Foreskin keratinocyte (primary cell): ENCODE measurements at places on chromosomes 3 and 15. TPM values are rescaled to one million over a fixed set of nuclear protein-coding genes. Genes with fewer than 3 reads are reported as not detected.
A peak's percentile ranks its signal among the peaks of the same experiment; 100 is the strongest.

OXTR gene
- polyA plus RNA-seq: 0.30 and 0.43 TPM in 2 replicates

DNA sequence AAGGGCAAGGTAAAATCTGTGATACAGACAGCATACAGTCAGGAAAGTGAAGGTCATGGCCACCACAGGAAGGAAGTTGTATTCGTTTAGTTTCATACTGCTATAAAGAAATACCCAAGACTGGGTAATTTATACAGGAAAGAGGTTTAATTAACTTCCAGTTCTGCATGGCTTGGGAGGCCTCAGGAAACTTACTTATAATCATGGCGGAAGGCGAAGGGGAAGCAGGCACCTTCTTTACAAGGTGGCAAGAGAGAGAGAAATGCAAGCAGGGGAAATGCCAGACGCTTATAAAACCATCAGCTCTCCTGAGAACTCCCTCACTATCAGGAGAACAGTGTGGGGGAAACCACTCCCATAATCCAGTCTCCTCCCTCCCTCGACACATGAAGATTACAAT lies 353.7 kb upstream of the SEMA6D start:
- no peak for DNase-seq

DNA sequence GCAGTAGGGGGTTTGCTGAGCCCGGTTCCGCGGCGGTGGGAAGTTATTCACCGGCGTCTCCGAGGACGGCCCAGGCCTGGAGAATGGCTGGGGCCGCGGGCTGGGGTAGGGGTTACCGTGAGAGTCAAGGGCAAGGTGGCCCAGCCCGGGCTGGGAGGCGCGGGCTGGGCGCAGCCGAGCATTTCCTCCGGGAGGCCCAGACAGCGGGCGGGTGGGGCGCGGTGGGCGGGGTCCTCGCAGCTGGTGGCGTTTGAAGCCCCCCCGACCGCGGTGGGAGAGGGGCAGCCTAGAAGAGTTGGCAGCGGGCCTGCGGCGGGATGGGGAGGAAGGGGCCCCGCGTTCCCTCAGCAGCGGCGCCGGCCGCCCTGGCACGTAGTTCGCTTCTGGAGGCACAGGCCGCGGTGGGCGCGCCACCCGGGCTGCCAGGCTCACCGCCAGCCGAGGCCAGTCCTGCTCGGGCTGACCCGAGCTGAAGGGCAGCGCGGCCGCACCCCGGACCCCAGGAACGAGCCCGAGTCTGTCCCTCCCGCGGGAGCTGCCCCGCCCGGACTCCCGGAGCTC lies 960 bp upstream of the KLF13 start:
- DNase-seq: no peak

DNA sequence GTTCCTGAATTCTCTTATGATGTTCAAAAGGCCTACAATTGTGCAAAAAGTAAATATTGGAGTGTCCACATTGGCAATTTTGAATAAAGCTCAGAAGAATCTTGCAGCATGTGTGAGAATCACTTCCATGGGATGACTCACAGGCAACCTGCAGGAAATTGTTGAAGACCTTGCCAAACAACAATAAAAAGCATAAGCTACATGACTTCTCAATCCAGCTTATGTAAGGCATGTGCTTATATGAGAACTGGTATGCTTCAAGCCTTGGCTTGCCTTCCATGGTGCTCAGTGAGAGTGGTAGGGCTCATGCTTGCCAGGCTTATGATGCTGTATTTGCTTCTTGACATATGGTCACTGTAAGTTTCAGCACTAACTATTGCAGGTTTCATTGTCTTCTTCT lies 18.4 kb upstream of the BCHE start:
- DNase-seq: peak; percentile 94

NGRN gene
- polyA plus RNA-seq: 45.4 and 51.5 TPM in 2 replicates

SRP14 gene
- 403 and 413 TPM in 2 replicates for polyA plus RNA-seq

GRCh38 chr3:124260206-124260915 lies 268.4 kb upstream of the ROPN1 start:
- peak; percentile 44 for DNase-seq

SQOR gene
- 110 and 120 TPM in 2 replicates for polyA plus RNA-seq

- peak; percentile 90 for DNase-seq
These were observed 272.4 kb downstream of the THRB start for GRCh38 chr3:24222165-24222805.

GRCh38 chr15:30885814-30886213 lies 17.9 kb upstream of the FAN1 start:
- DNase-seq: no peak

DNA sequence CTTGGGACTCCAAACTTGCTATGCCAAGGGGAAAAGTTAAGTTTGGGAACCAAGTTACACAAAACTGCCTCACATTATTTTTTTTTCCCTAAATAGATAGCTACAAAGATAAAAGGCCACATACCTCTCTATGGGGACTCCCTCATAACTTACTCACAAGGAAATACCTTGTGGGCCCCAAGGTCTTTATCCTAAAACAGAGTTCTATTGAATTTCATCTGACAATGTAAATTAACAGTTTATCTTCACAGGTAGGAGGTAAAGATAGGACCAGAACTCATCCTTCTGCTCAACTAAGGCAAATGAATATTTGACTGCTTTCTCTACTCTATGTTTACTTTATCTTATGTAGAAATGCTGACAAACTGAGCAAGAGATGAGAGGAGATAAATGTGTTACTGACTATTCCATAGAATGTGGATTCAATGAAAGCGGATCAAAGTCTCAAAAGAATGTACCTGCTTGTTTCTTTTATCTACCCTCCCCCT lies 1278.0 kb downstream of the OTOL1 start:
- DNase-seq: no peak

GRCh38 chr3:160448845-160449635 lies 546 bp downstream of the TRIM59 start:
- no peak for DNase-seq

DNA sequence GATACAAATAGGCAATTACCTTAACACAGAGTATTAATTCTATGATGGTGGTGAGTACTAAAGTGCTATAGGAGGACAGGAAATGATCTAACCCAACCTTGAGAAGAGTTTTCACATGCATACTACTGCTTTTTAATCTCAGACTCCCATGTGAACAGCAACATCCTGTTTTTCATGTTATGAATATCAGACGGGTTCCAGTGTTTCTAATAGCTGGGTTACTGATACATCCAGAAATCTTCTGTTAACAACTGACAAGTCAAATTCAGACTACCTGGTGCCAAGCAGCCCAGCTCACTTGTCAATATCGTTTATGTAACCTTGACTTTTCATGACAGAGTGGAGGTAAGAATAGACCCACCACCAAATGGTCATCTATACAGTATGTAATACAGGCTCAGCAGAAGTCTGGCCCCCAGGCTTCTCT lies 220.2 kb upstream of the COL8A1 start:
- DNase-seq: no peak

DNA sequence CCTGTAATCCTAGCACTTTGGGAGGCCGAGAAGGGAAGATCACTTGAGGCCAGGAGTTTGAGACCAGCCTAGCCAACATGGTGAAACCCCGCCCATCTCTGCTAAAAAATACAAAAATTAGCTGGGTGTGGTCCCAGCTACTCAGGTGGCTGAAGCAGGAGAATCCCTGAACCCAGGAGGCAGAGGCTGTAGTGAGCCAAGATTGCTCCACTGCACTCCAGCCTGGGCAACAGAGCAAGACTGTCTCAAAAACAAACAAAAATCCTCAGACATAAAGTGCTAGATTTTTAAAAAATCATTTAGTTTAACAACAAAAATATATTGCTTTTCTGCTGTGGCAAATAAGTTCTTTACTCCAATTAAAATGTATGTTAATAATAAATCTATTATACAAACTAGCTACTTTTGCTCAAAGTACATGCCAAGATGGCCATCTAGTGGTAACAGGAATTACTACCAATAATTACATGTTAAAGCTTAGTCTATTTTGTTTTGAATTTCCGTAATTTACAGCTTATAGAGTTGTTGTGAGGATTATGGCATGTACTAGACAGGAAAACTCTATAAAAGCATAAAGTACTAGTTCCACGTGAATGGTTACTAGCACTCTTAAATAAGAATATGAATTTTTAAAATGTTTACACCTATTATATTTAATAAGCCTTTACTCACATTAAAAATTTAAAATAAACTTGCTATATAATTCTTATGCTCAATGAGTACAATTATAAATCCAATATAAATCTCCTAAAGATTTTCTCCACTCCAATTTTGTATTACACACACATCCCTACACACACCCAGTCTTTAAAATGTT lies 39.0 kb downstream of the GABPB1 start:
- peak; percentile 23 for DNase-seq

GRCh38 chr3:149806171-149806778 lies 6.7 kb upstream of the RNF13 start:
- DNase-seq: no peak

MYZAP gene
- polyA plus RNA-seq: 1.7 and 2.0 TPM in 2 replicates

RETNLB gene
- polyA plus RNA-seq: not detected in 2 replicates

PPP2R3A gene
- 3.2 and 3.3 TPM in 2 replicates for polyA plus RNA-seq

GRCh38 chr15:91469632-91470567 lies 369.8 kb downstream of the SV2B start:
- DNase-seq: no peak

ARL14 gene
- 0.28 and 0.36 TPM in 2 replicates for polyA plus RNA-seq

DNA sequence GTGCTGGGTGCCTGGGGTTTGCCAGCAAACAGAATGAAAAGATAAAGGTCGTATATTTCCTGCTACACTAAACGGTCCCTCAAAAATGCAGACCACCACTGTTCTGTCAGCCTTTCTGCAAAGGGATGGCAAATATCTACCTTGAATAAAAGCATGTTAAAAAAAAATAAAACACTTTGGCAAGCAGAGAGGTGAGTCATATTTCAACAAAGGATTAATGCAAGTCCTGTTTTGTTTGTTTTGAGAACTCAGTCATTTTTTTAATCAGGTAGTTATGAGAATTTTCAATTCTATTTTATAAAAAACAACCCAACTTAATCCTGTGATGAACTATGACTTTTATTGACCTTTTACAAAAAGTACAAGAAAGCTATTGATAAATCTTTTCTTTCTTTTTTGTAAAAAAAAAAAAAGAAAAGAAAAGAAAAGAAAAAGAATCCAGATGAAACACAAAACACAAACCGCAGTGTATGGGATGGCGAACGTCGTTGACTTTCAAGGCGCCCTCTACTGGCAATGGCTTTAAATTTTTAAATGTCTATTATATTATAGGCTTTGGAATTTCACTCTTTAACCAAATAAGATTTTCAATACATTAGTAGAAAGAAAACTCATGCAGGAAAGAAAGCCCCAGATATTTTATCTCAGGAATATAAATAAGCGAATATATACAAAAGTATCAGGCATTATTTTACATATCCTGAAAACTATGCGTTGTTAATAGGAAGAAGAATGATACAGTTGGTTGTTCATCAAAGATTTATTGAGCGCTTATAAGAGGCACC lies 87.8 kb downstream of the NCEH1 start:
- DNase-seq: peak; percentile 76

PYGO1 gene
- 1.1 and 1.2 TPM in 2 replicates for polyA plus RNA-seq

DNA sequence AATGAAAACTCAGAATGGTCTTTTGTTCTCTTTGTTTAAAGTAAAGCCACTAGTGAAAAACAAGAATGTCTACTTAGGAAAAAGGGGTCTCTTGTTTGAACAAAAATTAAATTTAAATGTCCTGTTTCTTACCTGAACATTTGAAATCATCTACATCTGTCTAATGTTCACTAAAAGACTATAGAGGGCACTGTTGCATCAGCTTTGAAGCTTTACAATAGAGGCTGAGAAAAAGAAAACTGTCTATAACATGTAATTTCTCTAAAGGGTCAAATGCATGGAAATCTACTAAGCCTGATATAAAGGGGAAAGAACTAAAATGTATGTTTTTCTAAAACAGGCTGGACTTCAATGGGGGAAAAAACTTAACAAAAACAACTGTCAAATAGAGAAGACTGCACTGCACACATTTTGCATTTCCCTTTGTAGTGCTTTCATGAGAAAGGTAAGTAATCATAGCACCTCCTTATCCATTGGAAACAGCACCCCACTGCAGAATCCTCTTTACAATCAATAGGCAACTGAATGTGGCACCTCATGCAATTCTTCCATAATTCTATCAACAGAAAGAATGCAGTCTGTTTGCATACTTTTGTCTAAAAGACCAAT lies 26.3 kb downstream of the DPH6 start:
- DNase-seq: peak; percentile 38

GRCh38 chr3:140088513-140088912 lies 153.5 kb downstream of the CLSTN2 start:
- DNase-seq: no peak

CLDN18 gene
- polyA plus RNA-seq: not detected in 2 replicates

IGSF11 gene
- polyA plus RNA-seq: not detected in 2 replicates

ZPLD1 gene
- polyA plus RNA-seq: 0.22 and 0.29 TPM in 2 replicates

GRCh38 chr3:52443791-52444687 lies 864 bp downstream of the SEMA3G start:
- DNase-seq: no peak

- no peak for DNase-seq
These were observed 476.4 kb upstream of the KCNMB2 start for GRCh38 chr3:178059836-178060235.

DNA sequence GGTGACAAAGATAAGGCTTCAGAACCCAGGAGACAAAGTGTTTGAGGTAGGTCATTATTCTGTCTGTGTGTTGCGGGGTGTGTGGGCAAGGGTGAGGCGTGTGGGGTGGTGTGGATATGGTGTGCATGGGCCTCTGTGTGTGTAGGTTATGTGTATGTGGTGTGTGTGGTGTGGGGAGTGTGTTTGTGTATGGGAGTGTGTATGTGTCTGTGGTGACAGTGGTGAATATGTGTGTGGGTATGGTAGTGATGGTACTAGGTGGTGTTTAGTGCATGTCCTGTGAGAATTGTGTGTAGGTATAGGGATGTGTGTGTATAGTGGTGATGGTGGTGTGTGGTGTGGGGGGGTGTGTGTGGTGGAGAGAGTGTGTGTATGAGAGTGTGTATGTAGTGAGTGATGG lies 16.2 kb upstream of the ETV5 start:
- no peak for DNase-seq

- DNase-seq: no peak
These were observed 18.4 kb upstream of the ZNF445 start for GRCh38 chr3:44495636-44496415.

DNA sequence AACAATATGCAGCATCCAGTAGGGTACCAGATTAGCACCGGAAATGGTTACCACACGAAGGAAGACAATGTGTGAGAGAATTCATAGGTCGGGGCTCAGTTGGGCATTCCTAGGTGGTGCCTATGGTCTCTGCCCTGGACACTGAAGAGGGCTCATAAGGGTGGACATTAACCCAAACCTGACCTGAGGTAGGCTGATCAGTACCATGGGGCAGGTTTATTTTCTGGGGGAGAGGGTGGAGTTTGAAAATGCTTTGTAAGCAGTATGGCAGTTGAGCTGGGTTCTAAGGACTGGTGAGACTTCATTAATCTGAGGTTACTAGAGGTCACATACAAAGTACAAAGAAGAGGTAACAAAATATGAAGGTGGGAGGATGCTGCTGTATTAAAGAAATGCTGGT lies 68.4 kb downstream of the RPL22L1 start:
- no peak for DNase-seq

- DNase-seq: peak; percentile 19
These were observed 36.0 kb downstream of the MORC1 start for GRCh38 chr3:109081746-109082510.

UACA gene
- polyA plus RNA-seq: 28.6 and 29.0 TPM in 2 replicates

- DNase-seq: no peak
These were observed 304.5 kb upstream of the SEMA6D start for GRCh38 chr15:47412802-47413201.
